ENCODE measurements at places on chromosomes 7 and 10.

DNA sequence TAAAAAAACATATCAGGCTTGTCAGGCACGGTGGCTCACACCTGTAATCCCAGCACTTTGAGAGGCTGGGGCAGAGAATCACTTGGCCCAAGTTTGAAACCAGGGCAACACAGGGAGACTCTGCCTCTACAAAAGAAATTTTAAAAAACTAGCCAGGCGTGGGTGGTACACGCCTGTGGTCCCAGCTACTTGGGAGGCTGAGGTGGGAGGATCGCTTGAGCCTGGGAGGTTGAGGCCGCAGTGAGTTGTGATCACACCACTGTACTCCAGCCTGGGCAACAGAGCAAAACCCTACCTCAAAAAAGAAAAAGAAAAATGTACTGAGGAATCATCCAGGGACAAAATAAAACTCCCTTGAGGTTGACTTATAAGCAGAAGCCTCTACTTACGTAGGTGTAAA lies 149.9 kb upstream of the KLF14 start:
- DNase-seq = no peak

DNA sequence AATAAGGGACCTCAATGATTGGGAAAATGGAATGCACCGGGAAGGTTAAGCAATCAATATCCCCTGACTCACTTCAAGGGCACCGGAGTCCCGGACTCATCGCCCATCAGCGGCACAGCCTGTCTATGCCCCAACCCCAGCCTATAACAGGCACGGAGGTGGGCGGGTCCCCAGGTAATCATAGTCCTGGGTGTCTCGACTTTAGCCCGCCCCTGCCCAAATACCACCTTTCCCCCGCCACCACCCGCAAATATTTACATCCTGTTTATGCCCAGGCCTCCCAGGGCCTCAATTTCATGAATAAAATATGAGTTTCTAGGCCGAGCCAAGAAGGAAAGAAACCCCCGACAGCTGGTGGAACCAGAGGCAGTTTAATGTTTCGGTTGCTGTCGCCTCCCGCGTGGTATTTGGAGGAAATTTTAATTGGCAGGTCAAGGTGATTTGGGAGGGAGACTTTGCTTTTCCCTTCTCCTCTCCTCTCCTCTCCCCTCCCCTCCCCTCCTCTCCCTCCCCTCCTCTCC lies 15.6 kb upstream of the RFC2 start:
- DNase-seq = no peak

GRCh38 chr10:11525503-11525902 lies 85.9 kb downstream of the USP6NL start:
- DNase-seq = no peak

GRCh38 chr7:2063563-2064260 lies 169.0 kb downstream of the MAD1L1 start:
- DNase-seq = no peak

DNA sequence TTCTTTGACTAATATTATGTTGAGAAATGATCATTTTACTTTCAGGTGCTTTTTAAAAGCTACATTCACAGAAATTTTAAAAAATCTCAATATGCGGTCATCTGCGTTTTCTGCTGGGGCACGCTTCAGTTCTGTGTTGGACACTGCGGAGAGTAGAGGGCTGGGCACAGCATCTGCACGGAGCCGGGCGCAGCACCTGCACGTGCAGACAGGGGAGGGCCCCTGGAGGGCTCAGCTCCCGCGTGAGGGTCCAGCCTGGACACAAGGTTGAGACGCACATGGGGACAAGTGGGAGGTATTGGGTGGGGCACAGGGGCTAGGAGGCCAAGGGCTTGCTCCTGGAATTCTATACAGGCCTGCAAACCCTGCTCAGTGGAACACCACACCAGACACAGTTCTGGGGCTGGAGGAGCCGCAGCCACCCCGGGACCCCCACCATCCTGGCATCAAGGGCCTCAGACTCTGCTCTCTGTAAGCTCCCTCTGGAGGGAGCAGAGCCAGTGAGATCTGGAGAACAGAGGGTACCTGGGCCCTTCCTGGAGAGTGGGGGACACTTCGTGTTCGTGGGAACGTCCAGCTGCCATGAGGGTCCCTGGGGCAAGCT lies 20.4 kb upstream of the FAM20C start:
- DNase-seq = no peak

DNA sequence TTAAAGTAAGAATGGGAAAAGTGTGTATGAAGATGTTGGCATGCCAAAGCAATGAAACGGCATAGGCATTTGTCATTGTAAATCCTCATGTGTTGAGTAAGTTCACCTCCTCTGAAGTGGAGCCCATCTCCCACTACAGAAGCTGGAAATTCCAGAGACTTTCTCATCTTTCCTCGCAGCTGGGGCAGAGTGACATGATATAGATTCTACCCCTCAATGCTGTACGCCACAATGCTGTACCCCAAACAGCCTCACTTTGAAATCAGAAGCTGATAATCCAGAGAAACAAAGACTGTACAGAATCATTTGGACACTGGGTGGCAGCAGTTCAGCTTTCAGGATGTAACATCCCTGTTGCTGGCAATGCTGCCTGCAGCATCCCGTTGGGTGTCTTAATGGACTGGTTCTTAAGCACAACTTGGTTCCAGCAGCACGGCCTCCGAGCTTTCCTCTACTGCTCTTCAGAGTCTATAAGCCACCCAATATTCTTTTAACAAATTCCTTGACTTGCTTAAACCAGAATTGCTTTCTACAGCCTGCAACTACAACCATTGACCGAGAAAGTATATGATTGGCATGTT lies 18.8 kb downstream of the ZC3HAV1L start:
- no peak for DNase-seq

DNA sequence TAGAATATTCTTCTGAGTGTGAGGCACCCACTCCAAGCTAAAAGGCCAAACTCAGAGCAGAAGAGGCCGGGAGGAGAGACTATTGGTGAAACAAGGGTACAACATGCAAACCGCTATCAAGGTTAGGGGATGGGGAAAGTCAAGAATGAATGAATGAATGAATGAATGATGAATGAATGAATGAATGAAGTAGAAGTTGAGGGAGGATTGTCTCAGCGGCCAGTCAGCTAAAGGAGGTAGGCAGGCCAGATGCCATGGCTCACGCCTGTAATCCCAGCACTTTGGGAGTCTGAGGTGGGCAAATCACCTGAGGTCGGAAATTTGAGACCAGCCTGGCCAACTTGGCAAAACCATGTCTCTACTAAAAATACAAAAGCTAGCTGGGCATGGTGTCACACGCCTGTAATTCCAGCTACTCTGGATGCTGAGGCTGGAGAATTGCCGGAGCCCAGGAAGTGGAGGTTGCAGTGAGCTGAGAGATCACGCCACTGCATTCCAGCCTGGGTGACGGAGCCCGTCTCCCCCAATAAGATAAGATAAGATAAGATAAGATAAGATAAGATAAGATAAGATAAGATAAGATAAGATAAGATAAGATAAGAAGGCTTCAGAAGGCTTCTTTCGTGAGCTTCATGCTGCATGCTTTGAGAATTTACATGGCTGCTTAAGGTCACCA lies 250.8 kb downstream of the CCDC3 start:
- DNase-seq = no peak

GRCh38 chr7:2031451-2031845 lies 201.3 kb downstream of the MAD1L1 start:
- DNase-seq = no peak

DNA sequence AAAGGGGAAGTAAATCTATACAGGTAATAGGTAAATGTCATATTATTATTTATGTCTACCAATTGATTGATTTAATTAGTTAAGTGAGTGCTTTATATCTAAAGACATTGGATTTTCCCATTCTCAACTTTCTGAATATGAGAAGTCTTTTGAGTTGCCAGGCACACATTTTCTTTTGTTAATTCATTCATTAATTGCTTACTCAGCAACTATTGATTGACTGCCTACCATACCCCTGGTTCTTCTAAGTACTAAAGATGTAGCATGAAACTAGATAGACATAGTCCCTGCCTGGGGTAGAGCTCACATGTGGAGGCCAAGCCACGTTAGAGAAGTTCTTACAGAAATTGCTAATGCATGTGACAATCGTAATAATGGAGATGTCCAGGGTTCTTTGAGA lies 253.1 kb upstream of the LYZL1 start:
- DNase-seq = peak; percentile 45

GRCh38 chr10:74434547-74434946 lies 283.5 kb downstream of the ADK start:
- no peak for DNase-seq

- DNase-seq = no peak
These were observed 364.2 kb downstream of the AUTS2 start for GRCh38 chr7:69962186-69963065.

GRCh38 chr10:80896959-80897358 lies 359.3 kb downstream of the SH2D4B start:
- DNase-seq = no peak

GRCh38 chr7:140671966-140672365 lies 779 bp upstream of the ADCK2 start:
- DNase-seq = no peak

DNA sequence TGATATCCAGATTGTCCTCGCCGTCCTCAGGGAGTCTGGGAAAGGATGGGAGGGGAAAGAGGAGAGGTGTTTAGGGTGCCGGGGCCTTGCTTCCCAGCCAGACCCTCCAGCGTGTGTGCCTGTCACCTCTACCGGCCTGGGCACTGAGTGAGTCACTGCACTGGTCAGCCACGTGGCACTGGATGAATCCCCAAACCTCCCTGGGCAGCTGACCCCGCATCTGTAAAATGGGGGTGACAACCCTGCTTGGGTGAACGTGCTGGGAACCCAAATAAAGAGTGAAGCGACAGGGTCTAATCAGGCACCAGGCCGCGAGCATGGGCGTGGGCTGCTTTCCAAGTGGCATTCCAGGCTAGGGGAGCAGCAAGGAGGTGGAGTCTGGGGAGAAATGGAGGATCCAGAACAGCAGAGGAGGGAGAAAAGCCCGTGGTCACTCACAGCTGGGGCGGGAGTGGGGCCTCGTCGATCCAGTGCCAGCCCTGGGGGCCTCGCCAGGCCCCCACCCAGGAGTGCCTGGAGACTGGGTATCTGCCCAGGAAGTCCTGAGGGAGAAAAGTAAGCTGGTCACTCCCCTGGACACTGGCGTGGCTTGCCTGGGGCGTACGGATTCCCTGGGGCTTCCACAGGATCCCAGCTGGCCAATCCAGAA lies 29.7 kb downstream of the KLRG2 start:
- DNase-seq = no peak

DNA sequence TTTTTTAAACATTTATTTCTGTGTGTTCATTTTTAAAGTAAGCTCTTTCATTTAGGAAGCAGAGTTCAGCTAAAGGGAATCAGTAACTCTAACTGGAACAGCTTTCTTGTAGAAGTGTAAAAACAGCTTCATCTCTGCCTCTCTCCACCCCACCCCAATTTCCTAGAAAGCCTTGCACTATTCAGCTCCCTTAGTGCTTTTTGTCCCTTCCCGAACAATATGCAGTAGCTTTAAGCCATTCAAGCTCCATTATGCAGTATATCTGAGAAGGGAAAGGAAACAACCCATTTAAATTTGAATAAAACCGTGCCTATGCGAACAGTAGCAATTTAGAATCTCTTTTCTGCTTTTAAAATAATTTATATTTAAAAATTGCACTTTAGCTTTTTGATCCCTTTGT lies 134.5 kb downstream of the TRIL start:
- DNase-seq = no peak

DNA sequence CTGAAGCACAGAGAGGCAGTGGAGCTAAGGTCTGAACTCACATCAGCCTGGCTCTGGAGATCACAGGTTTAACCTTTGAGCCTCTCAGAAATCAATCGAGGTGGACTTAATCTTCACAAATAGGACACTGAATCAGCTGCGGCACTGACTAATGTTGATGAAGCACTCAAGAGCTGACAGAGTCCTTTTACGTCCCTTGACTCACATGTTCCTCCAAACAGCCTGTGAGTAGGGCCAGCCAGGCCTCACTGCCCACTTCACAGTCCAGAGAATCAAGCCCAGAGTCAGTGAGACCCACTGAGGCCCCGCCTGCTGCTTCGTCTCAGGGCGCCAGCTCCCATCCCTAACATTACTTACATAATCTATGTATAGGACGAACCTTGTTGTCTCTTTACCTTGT lies 63.1 kb downstream of the TNS3 start:
- no peak for DNase-seq

DNA sequence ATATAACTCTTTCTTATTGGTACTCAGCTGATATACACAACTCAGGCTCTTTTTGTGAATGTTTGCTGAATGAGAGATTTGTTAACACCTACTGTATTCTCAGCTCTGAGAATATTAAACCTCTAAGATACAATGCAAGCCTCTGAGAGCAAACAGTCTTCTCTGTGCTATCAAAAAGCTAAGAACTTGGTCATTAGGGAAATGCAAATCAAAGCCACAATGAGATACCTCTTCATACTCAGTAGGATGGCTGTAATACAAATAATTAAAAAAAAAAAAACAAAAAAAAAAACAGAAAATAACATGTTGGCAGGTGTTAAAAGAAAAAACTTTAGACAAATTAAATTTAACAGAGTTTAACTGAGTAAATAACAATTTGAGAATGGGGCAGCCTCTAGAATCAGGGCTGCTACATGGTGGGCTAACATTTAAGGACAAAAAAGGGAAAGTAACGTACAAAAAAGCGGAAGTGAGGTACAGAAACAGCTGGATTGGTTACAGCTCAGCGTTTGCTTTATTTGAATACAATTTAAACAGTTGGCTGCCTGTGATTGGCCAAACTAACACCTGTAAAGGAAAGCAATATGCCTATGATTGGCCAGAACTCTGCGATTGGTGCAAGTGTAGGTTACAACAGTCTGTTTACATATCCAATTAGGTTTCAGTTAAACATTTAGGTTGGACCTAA lies 14.8 kb upstream of the MTURN start:
- DNase-seq = no peak

DNA sequence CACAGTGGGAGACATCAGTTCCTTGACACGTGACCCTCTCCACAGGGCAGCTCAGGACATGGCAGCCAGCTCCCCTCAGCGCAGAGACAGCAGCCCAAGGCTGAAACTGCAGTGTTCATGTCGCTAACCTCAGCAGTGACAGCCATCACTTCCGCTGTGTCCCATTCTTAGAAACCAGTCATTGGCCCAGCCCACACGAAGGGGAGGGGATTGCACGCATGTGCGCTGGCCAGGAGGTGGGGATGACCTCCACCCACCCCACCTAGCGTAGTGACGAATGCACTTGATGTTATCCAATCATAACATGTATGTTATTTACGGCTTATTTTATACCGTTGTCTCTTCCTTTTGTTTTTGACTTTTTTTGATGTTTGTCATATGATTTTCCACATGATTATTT lies 36.9 kb upstream of the EGFR start:
- no peak for DNase-seq

GRCh38 chr7:39464350-39465054 lies 101.7 kb upstream of the YAE1 start:
- DNase-seq = peak; percentile 72

GRCh38 chr10:121501796-121502195 lies 96.4 kb downstream of the FGFR2 start:
- no peak for DNase-seq

- DNase-seq = no peak
These were observed 66.3 kb downstream of the TACC2 start for GRCh38 chr10:122055252-122055651.

- DNase-seq = no peak
These were observed 1.8 kb downstream of the PON3 start for GRCh38 chr7:95394370-95394769.

- no peak for DNase-seq
These were observed 14.5 kb downstream of the GUSB start for GRCh38 chr7:65967361-65968155.

- DNase-seq = no peak
These were observed 1.6 kb upstream of the ORAI2 start for GRCh38 chr7:102431617-102432298.

- DNase-seq = no peak
These were observed 55.6 kb downstream of the DNAJB6 start for GRCh38 chr7:157392256-157393037.

GRCh38 chr7:151243408-151244195 lies 4.9 kb downstream of the SMARCD3 start:
- no peak for DNase-seq
